ENCODE measurements at places on chromosomes 4 and X.

DNA sequence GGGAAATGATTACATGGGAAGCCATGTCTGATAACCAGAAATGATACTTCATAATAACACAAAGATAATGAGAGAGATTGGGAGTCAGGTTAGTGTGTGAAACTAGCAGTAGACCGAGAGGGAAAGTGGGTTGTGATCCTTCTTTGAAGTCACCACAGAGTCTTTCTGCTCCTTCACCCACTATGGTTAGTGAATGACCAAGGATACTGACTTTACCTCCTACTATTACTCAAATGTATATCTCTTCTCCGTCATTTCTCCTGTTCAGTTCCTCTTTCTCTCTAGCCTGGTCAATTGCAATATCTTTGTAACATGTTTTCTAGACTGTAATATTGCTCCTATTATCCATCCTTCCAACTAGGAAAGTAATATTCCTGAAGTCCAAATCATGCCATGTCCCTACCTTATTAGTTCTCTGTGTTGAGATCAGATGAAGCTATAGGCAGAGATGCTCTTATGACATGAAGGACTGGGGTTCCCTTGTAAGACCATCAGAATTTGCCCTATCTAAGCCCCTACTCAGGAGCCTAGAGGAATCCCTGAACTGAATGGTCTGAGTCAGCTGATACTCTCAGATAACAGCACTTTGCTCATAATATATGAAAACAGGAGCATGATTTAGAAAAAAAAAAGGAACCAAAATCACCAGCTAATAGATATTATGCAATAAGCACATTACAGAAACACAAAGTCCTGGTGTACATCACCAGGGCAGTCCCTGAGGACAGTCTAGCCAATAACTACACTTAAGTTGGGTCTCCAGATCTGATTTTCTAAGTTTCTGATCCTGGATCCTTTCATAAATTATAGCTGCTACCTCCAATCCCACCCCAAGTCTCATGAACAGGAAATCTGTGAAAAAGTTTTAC is 81.2 kb downstream of the SHROOM3 start:
- peak; percentile 8 for DNase-seq
- no peaks in the 10 kb centered on the region for H3K36me3 ChIP-seq
- H3K4me3 ChIP-seq: no peak overlapping the region
- peaks cover 2% of the 10 kb centered on the region for H3K27me3 ChIP-seq

- no peak for DNase-seq
- H3K4me3 ChIP-seq: no peak overlapping the region
- H3K27me3 ChIP-seq: no peaks in the 10 kb centered on the region
- peaks cover 70% of the 10 kb centered on the region for H3K4me1 ChIP-seq
These were observed 142.4 kb downstream of the TSPAN5 start for GRCh38 chr4:98516042-98516440.

GRCh38 chr4:118389721-118390120 is 36.9 kb upstream of the PRSS12 start:
- H3K4me1 ChIP-seq: no peaks in the 10 kb centered on the region
- H3K27me3 ChIP-seq: peaks cover 6% of the 10 kb centered on the region
- H3K36me3 ChIP-seq: peaks cover 2% of the 10 kb centered on the region
- no peak overlapping the region for H3K27ac ChIP-seq

DNA sequence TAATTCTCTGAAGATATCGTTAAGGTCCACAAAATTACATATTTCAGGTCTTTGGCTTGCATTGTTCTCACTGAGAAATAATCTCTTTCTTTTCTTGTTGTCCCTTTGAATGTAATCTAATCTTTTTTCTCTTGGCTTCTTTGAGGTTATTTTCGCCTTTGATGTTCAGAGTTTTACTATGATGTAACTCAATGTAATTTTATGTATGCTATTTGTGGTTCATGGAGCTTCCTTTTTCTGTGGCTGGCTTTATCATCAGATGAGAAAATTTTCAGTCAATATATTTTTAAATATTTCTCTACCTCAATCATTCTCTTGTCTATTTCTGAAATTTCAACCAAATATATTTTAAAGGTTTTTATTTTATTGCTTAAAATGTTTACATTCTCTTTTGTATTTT is 672.2 kb downstream of the TRAM1L1 start:
- no peaks in the 10 kb centered on the region for H3K4me1 ChIP-seq
- H3K27ac ChIP-seq: no peak overlapping the region
- H3K36me3 ChIP-seq: no peaks in the 10 kb centered on the region
- H3K27me3 ChIP-seq: no peaks in the 10 kb centered on the region

- H3K36me3 ChIP-seq: no peaks in the 10 kb centered on the region
- H3K4me1 ChIP-seq: no peaks in the 10 kb centered on the region
- no peak for DNase-seq
These were observed 30.6 kb downstream of the UGT2A3 start for GRCh38 chr4:68921051-68921450.

DNA sequence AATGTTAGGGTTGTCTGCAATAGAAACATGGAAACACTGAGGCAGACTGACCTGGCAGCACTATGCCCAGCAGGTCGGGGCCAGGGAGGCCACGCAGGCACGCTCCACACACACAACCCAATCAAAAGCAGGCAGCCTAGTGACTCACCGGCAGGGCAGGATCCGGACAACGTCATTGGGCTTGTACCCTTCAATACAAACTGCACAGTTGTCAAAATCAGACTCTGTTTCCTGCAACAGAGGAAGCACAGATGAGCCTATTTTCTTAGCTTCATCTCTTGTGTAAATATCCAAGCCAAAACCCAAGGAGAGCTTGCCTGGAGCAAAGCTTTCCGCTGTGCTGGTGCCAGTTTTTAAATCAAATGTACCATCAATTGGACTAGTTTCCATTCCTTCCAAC is 185.8 kb downstream of the RNF150 start:
- no peaks in the 10 kb centered on the region for H3K4me1 ChIP-seq
- H3K27ac ChIP-seq: no peak overlapping the region
- DNase-seq: no peak
- H3K4me3 ChIP-seq: no peak overlapping the region
- H3K36me3 ChIP-seq: no peaks in the 10 kb centered on the region

GRCh38 chr4:60605646-60606354 is 594.3 kb upstream of the ADGRL3 start:
- no peaks in the 10 kb centered on the region for H3K36me3 ChIP-seq
- H3K27me3 ChIP-seq: no peaks in the 10 kb centered on the region
- no peak overlapping the region for H3K27ac ChIP-seq
- no peak overlapping the region for H3K4me3 ChIP-seq

- peak overlapping the region; percentile 35 for H3K4me3 ChIP-seq
- no peaks in the 10 kb centered on the region for H3K27me3 ChIP-seq
- H3K4me1 ChIP-seq: peaks cover 55% of the 10 kb centered on the region
- no peaks in the 10 kb centered on the region for H3K36me3 ChIP-seq
These were observed 25.1 kb upstream of the PRDM8 start for GRCh38 chr4:80172203-80172602.

- H3K27me3 ChIP-seq: peaks cover 52% of the 10 kb centered on the region
- H3K4me1 ChIP-seq: no peaks in the 10 kb centered on the region
- H3K36me3 ChIP-seq: no peaks in the 10 kb centered on the region
- peak; percentile 12 for DNase-seq
- peak overlapping the region; percentile 9 for H3K4me3 ChIP-seq
These were observed 734 bp downstream of the STOX2 start for GRCh38 chr4:183905593-183906488.

DNA sequence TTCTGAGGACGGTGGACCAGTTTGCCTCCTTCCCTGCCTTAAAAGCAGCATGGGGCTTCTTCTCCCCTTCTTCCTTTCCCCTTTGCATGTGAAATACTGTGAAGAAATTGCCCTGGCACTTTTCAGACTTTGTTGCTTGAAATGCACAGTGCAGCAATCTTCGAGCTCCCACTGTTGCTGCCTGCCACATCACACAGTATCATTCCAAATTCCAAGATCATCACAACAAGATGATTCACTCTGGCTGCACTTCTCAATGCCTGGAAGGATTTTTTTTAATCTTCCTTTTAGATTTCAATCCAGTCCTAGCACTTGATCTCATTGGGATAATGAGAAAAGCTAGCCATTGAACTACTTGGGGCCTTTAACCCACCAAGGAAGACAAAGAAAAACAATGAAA is 255.3 kb downstream of the RAPGEF2 start:
- no peaks in the 10 kb centered on the region for H3K4me1 ChIP-seq
- no peak overlapping the region for H3K4me3 ChIP-seq
- H3K36me3 ChIP-seq: peaks cover 43% of the 10 kb centered on the region
- H3K27me3 ChIP-seq: no peaks in the 10 kb centered on the region
- DNase-seq: no peak
- no peak overlapping the region for H3K27ac ChIP-seq

GRCh38 chr4:5730993-5731990 is 20.3 kb downstream of the EVC start:
- no peaks in the 10 kb centered on the region for H3K27me3 ChIP-seq
- no peak overlapping the region for H3K27ac ChIP-seq
- no peaks in the 10 kb centered on the region for H3K36me3 ChIP-seq
- no peak overlapping the region for H3K4me3 ChIP-seq

DNA sequence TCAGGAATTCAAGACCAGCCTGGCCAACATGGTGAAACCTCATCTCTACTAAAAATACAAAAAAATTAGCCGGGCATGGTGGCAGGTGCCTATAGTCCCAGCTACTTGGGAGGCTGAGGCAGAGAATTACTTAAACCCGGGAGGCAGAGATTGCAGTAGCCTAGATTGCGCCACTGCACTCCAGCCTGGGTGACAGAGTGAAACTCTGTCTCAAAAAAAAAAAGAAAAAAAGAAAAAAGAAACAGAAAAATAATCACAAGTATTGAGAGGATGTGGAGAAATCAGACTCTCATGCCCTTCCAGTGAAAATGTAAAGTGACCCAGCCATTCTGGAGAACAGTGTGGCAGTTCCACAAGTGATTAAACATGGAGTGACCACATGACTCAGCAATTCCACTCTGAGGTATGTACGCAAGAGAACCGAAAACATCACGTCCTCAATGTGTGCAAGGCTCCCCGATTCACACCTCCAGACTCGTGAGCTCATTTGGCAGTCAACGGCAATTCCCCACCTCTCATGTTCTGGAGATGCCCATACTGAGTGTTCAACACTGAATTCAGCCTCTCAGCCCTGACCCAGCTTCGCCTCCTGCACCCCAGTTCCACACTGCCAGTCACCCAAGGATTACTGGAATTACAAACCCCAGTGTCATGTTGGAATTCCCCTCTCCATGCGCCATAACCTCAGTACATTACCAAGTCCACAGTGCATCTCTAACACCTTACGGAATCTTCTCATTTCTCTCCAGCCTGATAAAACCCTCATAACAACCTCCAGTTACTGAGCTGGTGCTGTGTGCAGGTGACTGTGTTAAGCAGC is 21.1 kb downstream of the ACOX3 start:
- H3K27ac ChIP-seq: peak overlapping the region; percentile 97
- peaks cover 21% of the 10 kb centered on the region for H3K36me3 ChIP-seq

DNA sequence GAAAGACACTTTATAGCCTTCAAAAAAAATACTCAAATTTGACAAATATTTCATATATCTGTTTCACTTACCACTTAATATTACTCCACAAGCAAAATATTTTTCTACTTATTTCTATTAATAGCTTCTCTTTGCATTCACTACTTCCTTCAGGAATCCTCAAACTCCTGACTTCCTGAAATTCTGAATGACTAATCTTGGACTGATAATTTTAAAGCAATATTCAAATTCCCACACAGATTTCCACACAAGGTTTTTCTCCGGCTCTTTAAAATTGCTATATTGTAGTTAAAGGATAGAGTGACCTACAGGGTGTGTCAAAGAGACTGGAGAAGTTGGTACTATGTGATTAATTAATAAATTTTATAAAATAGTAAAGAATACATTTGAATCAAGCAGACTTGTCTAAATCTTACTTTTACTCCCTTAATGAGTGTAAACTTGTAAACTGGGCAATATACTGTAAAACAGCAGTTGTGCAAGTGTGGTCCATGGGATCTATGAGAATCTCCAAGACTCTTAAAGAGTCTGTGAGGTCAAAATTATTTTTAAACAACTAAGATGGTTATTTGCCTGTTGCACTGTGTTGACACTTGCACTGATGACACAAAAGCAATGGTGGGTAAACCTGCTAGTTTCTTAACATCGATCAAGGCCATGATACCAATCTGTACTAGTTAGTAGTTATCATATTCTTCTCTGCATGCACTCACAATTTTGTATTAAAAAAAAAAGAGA is 44.5 kb downstream of the ANKRD17 start:
- H3K4me1 ChIP-seq: peaks cover 38% of the 10 kb centered on the region
- DNase-seq: no peak
- no peak overlapping the region for H3K27ac ChIP-seq
- H3K27me3 ChIP-seq: no peaks in the 10 kb centered on the region

- DNase-seq: peak; percentile 58
- no peaks in the 10 kb centered on the region for H3K27me3 ChIP-seq
- peak overlapping the region; percentile 9 for H3K27ac ChIP-seq
- peaks cover 39% of the 10 kb centered on the region for H3K36me3 ChIP-seq
These were observed 20.5 kb downstream of the SEL1L3 start for GRCh38 chr4:25842229-25842845.

DNA sequence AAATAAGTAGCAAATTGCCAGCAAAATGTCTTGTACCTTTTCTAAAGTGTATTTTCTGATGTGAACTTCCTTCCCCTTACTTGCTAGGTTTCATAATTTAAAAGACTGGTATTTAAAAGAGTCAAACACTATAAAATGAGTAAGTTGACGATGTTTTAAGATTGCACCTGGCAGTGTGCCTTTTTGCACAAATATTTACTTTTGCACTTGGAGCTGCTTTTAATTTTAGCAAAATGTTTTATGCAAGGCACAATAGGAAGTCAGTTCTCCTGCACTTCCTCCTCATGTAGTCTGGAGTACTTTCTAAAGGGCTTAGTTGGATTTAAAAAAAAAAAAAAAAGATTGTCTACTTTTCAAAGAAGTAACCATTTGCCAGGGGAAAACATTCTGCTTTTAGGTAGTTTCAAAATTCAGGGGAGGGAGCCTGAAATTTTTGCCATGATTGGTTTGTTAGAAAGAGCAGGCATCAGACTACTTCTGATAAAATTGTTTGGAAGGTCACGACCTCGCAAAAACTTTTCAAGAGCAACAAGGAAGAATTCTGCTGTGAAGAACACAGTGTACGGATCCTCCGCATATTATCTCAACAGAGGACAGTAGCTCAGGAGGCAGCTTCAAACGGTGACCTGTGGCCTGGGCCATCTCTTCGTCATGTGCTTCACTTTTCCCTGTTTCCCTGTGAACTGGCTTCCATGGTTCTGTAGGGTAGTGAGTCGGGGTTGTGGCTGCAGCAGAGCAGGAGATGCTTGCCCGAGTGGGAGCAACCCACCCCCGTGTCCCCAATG is 66.1 kb downstream of the CDS1 start:
- no peak for DNase-seq
- no peak overlapping the region for H3K27ac ChIP-seq
- no peaks in the 10 kb centered on the region for H3K36me3 ChIP-seq
- H3K27me3 ChIP-seq: no peaks in the 10 kb centered on the region
- no peaks in the 10 kb centered on the region for H3K4me1 ChIP-seq

GRCh38 chrX:133569217-133569616 is 153.9 kb upstream of the GPC4 start:
- H3K4me3 ChIP-seq: no peak overlapping the region
- H3K27me3 ChIP-seq: no peaks in the 10 kb centered on the region
- no peaks in the 10 kb centered on the region for H3K36me3 ChIP-seq

GRCh38 chrX:67574696-67575095 is 30.9 kb downstream of the AR start:
- H3K36me3 ChIP-seq: no peaks in the 10 kb centered on the region
- DNase-seq: no peak
- no peak overlapping the region for H3K4me3 ChIP-seq
- no peaks in the 10 kb centered on the region for H3K4me1 ChIP-seq
- H3K27me3 ChIP-seq: no peaks in the 10 kb centered on the region

Measured in activated CD4-positive, alpha-beta memory T cell treated with anti-CD3 and anti-CD28 coated beads for 36 hours (primary cell).